ENCODE measurements at places on chromosomes 2 and 18.

DNA sequence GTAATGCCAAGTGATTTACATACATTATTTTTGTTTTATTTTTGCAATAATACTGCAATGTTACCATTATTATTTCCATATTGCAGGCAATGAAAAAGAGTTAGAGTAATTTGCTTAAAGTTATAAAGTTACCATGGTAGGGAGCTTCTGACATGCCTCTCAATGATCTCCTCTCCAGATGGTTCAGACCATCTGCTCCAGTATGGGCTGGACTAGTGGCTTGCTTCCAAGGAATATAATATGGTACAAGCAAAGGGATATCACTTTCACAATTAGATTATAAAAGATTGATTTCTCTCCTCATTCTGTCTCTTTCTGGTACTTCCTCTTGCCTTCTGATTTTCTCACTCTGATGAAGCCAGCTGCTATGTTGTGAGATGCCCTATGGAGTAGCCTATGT is 245.4 kb downstream of the INSIG2 start:
- DNase-seq = no peak

DNA sequence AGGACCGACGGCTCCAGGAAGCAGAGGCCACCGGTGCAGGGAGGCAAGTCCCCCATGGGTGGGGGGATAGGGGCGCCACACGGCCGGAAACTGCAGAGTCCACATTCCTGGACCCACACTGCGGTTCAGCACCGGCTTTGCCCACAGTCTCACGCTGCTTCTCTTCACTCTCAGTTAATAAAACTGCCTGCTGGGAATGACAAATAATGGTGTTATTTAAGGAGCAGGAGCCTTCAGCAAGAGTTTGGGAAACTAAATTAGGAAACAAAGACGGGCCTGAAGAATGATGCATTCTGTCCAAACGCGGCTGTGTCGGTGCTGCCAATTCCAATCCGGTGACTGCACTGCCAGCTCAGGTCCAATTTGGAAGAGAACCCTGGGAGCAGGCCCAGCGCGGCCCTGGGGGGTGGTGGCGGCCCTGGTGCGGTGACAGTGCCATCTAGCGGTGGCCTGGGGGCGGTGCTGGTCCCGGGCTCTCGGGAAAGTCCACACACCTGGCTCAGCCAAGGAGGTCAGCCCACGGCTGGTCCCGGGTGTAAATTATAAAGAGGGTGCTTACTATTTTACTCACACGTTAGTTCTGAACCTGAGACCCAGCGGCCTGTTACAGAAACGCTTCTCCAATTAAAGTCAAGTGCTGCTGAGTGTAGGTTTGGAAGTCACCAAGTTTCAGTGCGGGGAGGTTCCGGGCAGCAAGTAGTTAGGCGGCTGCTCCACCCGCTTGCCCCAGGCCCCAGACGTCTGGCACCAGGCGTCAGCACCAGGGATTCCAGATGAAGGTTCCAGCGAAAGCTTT is 73.1 kb upstream of the PXDN start:
- peak; percentile 25 for DNase-seq

GRCh38 chr2:31196622-31197021 is 20.7 kb downstream of the CAPN14 start:
- no peak for DNase-seq

DNA sequence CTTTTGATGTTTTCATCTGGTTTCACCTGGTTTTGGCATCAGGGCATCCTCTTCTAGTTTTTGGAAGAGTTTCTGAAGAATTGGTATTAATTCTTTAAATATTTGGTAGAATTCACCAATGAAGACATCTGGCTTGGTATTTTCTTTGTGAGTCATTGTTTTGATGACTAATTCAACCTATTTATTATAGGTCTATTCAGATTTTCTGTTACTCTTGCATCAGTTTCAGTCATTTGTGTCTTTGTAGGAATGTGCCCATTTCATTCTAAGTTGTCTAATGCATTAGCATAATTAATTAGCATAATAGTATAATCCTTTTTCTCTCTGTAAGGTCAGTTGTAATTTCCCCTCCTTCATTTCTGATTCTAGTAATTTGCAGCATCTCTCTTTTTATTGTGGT is 8.0 kb downstream of the GNLY start:
- DNase-seq = no peak

DNA sequence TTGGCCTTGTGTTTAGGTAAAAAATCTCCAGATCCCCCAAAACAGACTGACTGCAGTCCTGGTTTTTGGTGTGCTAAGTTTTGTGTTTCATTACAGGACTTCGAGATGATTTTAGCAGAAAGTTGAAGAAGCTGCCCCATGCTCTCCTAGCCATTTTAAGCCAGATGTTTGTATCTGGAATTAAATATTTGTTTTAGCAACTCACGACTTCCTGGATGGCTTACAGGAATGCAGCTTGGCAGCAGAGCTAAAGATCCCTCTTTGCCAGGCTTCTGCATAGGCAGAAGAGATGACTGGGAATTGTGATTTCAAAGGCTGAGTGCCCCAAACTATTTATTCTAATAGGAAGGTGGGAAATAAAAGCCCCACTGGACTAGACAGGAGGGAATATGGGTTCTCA is 31.1 kb downstream of the ONECUT2 start:
- DNase-seq = no peak

DNA sequence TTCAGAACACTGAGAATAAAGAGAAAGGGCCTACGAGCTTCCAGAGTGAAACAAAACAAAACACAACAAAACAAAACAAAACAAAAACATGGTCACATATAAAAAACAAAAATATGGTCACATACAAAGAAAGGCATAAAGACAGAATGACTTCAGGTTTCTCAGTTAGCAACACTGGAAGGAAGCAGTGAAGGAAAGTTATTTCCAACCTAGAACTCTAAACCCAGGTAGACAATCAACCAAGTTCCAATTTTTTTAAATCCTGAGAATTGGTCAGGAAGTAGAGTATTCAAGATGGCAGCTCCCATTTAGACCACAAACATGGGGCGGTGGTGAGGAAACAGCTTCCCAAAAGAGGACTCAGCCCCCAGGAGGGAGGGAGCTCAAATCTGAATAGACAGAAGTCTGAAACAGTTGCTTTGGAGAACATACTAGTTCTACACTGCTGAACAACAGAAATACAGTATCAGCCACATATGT is 9.1 kb downstream of the DRC1 start:
- DNase-seq = no peak

DNA sequence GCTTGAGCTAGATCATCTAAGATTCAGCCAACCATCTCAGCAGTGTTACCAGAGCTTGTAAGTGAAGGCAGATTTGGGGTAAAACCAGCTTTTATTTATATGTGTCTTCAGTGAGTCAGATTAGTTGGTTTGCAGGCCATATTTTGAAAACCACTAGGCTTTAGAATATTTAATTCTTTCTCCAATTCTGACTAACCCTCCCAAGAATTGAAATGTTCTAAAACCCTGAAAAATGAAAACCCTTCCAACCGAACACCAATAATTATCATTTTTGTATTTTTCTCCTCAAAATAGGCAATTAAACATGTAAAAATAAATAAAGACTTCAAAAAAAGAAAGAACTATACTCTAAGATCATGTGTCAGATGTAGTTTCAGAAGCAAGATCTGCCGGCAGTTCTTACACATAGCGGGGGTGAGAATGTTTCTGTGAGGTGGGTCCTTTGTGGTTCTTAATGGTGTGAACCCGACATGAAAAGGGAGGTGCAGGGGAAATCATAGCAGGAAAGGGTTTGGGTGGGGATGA is 14.2 kb downstream of the PLEK start:
- DNase-seq = no peak

- no peak for DNase-seq
Measured at GRCh38 chr18:37538526-37539205, 26.9 kb downstream of the CELF4 start.

- no peak for DNase-seq
Measured at GRCh38 chr18:37246779-37247340, 318.7 kb downstream of the CELF4 start.

DNA sequence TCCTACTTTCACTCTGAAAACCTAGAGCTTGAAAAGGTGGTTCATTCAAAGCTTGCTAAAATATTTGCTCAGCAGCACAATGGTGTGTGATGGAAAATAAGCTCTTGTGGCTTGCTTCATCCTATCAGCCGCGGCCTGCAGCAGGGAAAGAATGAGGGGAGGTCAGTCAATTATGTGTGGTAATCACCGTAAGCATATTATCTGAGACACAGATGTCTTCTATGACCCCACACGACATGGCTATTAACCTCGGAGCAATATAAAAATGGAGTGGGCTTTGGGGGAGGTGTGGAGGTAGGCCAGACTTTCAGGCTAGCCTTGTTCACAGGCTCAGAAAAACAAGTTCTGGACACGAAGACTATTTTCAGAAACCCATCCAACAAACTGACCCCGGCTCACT is 98.4 kb upstream of the SIX3 start:
- no peak for DNase-seq

GRCh38 chr2:46461011-46461674 is 18.2 kb upstream of the TMEM247 start:
- peak; percentile 56 for DNase-seq

- no peak for DNase-seq
Measured at GRCh38 chr2:207993151-207993763, 32.1 kb downstream of the PLEKHM3 start.

DNA sequence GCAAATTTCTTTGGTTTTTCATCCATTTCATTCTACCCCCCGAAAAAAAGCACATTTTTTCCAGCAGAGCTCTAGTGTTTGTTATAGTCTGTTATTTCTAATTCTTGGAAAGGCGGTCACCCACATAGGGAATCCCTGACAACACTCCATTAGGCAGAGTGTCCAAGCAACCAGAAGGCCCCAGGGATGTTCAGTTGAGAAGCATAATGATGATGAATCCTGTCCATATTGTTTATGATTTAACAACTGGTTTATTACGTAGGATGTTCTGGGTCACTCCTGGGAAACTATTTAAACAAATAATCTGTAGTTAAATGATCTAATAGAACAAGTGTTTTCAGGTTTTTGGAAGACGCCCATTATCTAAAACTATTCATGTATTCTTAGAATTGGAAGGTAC is 388.7 kb downstream of the TNS1 start:
- DNase-seq = no peak

Measured in T follicular helper cell (primary cell).